Right kidney (tissue), 9 donors: ENCODE measurements at places on chromosomes 2 and 18.

DNA sequence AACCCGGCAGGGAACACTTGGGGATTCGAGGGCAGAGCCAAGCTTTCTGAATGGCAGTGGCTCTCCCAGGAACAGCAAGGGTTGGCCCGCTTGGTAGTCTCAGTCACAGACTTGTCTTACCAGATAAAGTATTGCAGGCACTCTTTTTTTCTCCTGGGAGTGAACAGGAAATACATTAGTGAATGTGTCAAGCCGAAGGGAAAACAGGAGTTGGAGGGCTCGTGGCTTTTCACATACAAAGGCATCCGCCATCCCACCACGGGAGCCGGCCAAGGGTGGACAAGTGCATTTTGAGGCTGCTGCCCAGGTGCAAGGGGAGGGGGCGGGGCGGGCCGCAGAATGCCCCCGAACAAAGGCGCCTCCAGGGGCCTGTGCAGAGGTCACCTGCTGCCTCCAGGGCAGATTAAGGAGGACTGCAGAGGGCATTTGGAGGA is 163.3 kb upstream of the SIX3 start:
- no peak for DNase-seq

GRCh38 chr2:42964439-42965083 is 172.2 kb upstream of the HAAO start:
- DNase-seq: no peak

- DNase-seq: no peak
Observed at GRCh38 chr18:40676668-40677067, 1278.4 kb upstream of the PIK3C3 start.

- DNase-seq: no peak
Observed at GRCh38 chr2:73297151-73297559, 3.8 kb upstream of the EGR4 start.

GRCh38 chr18:23812546-23813440 is 123.5 kb downstream of the LAMA3 start:
- no peak for DNase-seq

DNA sequence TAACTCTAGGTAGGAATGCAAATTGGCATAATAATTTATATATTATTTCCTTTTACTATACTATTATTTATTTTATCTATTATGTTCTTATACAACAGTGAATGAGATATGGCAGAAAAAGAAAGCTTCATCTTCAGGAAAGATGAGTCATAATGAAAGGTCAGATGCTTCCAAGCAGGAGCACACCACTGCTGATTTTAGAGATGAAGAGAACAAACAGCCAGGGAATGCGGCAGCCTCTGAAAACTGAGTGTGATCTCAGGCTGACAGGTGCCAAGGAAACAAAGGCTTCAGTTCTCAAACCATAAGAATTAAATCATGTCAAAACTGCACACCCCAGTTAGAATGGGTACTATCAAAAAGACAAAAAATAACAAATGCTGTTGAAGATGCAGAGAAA is 149.0 kb downstream of the CCDC178 start:
- no peak for DNase-seq

GRCh38 chr18:27577752-27578151 is 392.6 kb upstream of the CHST9 start:
- no peak for DNase-seq

DNA sequence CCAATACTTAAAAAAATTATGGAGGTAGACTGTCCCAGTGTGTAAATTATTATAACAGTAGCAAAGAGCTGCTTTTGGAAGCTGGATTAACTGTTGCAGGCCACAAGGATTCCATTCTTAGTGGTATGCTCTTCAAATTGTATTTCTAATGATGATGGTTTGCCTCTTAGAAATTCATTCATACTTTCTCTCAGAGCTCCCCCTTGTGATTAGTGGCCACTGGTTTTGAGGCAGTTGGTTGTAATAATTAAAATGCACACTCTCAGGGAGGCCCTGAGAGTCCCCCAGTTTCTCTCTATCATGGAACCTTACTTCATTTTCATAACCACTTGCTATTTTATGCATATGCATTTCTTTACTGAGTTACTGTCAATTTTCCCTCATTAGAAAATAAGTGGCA is 122.5 kb downstream of the PLA2R1 start:
- no peak for DNase-seq

DNA sequence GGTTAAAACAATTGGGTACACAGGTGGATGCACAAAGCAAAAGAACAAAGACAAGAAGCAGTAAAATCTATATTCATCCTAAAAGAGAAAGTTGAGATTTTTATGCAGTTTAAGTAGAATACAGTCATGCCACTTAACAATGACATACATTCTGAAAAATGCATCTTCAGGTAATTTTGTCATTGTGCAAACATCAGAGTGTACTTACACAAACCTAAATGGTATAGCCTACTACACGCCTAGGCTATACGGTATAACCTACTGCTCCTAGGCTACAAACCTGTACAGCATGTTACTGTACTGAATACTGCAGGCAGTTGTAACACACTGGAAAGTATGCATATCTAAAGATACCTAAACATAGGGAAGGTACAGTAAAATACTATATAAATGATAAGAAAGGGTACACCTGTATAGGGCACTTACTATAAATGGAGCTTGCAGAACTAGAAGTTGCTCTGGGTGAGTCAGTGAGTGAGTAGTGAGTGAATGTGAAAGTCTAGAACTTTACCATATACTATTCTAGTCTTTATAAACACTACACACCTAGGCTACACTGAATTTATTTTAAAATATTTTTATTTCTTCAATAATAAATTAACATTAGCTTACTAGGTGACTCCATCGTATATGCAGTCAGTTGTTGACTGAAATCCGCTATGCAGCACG is 132.9 kb downstream of the BARD1 start:
- DNase-seq: no peak

DNA sequence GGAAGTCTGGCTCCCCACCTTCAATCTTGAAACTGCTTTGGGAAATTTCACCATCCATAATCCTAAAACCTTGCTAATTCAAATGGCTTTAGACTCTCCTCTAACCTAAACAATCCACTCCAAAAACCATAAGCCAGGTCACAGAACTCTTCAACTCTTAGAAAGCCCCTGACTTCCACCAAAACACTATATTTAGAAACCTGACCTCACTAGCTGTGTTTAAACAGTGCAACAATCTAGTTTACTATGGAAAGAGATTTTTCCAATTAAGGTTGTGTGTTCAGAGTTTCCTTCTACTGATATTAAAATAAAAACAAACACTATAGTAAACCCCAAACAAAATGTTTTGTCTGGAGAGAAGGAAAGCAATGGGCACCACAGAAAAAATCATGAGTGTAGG is 308.1 kb downstream of the OSR1 start:
- no peak for DNase-seq

- DNase-seq: no peak
Observed at GRCh38 chr18:26479681-26480079, 68.7 kb downstream of the KCTD1 start.

GRCh38 chr2:96970910-96971309 is 15.5 kb downstream of the FAM178B start:
- DNase-seq: no peak
